A549 treated with CpdA at 1 μM for 4 hours (cell line): ENCODE measurements at places on chromosomes 4 and X. TPM values are rescaled to one million over a fixed set of nuclear protein-coding genes. Genes with fewer than 3 reads are reported as not detected.

Gene TCEAL5
- not detected in 5 replicates for total RNA-seq

Gene GPRIN3
- 3.0 to 5.7 TPM (median 5.5 TPM) in 5 replicates for total RNA-seq

Gene TMPRSS11D
- not detected in 5 replicates for total RNA-seq

Gene PRDM8
- total RNA-seq: 0.22 to 0.60 TPM (median 0.33 TPM) in 5 replicates

Gene MSANTD1
- total RNA-seq: 0.07 to 0.13 TPM (median 0.09 TPM) in 4 of 5 replicates, not detected in the other

Gene CT45A3
- total RNA-seq: 0.24 to 0.32 TPM in 2 of 5 replicates, not detected in the others

Gene RIPPLY1
- 0.07 to 0.14 TPM in 2 of 5 replicates, not detected in the others for total RNA-seq

Gene CCKAR
- not detected in 5 replicates for total RNA-seq

Gene ATG4A
- total RNA-seq: 7.3 to 9.0 TPM (median 8.2 TPM) in 5 replicates

Gene MAGEA8
- not detected in 5 replicates for total RNA-seq

Gene ARHGEF38
- not detected in 5 replicates for total RNA-seq

Gene CFI
- 0.26 to 0.69 TPM (median 0.42 TPM) in 5 replicates for total RNA-seq

Gene PDGFRA
- total RNA-seq: 0.21 to 0.83 TPM (median 0.48 TPM) in 5 replicates

Gene PPEF2
- not detected in 5 replicates for total RNA-seq

Gene HSFX1
- 0.26 to 0.50 TPM (median 0.43 TPM) in 5 replicates for total RNA-seq

Gene CD99L2
- 46.6 to 56.7 TPM (median 52.1 TPM) in 5 replicates for total RNA-seq

Gene TRIML2
- 57.1 to 89.8 TPM (median 73.7 TPM) in 5 replicates for total RNA-seq

Gene LUZP4
- total RNA-seq: not detected in 5 replicates
